Stimulated activated CD4-positive, alpha-beta T cell treated with anti-CD3 and anti-CD28 coated beads, Interleukin-12 subunit alpha, Interleukin-12 subunit beta, amount 100 ng/mL, for 48 hours (primary cell): ENCODE measurements at places on chromosomes 7 and 10.

DNA sequence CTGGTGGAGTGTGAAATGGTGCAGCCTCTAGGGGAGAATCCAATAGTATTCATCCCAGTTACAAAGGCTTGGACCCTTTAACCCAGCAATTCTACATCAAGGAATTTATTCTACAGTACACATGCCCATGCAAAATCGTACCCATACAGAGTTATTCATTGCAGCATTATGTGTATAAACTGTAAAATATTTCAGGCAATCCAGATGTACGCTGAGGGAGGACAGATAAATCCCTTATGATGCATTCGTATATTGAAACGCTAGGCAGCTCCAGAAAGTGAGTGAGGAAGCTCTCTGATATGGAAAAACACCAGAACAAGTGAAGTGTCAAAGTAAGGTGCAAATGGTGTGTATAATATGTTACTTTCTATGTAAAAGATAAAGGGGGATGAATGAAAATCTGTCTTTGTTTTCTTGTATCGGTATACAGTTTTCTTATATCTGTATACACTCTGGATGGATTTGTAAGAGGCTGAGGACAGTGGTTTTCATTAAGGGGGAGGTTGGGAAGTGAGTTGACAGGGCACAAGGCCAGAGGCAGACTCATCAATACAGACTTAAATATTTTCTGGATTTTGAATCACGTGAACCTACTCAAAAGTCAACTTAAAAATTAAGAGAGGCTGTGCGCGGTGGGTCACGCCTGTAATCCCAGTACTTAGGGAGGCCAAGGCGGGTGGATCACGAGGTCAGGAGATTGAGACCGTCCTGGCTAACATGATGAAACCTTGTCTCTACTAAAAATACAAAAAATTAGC lies 17.1 kb downstream of the VWA2 start:
- no peak for DNase-seq

DNA sequence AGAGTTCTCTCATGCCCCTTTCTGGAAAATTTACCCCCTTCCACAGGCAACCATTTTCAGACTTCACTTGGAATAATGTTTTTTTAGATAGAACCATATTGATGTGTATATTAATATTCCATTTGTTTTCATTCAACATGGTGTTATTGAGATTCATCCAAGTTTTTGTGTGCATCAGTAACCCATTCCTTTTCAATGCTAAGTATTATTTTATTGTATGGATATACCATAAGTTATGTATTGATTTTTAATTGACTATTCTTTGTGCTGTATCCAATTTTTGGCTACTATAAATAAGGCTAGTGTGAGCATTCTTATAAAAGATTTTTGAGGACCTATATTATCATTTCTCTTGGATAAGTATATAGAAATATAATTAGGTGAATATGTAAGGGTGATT lies 1025.7 kb downstream of the GRM8 start:
- DNase-seq, result no peak

GRCh38 chr7:102326157-102326889 lies 29.9 kb downstream of the SPDYE6 start:
- DNase-seq, result no peak

DNA sequence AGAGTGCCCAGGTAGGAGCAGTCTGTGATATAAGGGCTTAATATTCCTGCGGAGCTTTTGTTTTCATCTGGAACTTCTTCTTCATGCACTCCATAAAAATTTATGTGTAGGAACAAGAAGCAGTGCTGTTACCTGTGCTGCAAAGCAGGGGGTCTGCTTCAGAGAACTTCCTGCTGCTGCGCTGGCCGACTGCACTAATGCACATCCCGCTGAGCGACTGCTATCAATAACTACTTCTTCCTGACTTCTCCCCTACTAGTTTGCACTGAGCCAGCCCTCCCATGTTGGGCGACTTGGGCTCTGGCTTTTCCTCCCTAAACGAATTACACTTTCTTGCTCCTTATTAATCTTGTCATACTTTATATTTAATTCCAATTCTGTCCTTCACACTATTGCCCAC lies 150.3 kb downstream of the NEBL start:
- no peak for DNase-seq

GRCh38 chr7:32224276-32224675 lies 154.1 kb upstream of the PDE1C start:
- DNase-seq, result no peak

- DNase-seq, result no peak
Measured at GRCh38 chr10:86707505-86707904, 39.2 kb downstream of the LDB3 start.
